Activated naive CD4-positive, alpha-beta T cell treated with anti-CD3 and anti-CD28 coated beads, Interleukin-2, amount 50 U/mL, for 16 hours (primary cell): ENCODE measurements at places on chromosomes 7 and 10.

DNA sequence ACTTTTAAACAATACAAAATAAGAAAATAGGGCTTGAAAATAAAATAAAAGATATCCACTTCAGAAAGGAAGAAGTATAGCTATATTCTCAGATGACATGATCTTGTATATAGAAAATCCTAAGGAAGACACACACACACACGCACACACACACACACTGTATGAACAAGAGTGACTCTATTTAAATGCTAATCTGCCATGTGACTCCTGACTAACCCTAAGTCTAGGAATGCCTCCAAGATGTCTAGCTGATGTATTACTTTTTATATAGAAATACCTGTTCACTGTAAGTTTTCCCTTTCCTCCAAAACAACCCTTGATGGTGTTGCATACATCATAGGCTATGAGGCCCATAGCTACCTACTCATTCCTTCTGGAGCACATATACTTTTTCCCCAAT lies 173.1 kb upstream of the LRRTM3 start:
- DNase-seq, result no peak

- DNase-seq, result no peak
Measured at GRCh38 chr7:48416327-48416908, 245.2 kb downstream of the ABCA13 start.

DNA sequence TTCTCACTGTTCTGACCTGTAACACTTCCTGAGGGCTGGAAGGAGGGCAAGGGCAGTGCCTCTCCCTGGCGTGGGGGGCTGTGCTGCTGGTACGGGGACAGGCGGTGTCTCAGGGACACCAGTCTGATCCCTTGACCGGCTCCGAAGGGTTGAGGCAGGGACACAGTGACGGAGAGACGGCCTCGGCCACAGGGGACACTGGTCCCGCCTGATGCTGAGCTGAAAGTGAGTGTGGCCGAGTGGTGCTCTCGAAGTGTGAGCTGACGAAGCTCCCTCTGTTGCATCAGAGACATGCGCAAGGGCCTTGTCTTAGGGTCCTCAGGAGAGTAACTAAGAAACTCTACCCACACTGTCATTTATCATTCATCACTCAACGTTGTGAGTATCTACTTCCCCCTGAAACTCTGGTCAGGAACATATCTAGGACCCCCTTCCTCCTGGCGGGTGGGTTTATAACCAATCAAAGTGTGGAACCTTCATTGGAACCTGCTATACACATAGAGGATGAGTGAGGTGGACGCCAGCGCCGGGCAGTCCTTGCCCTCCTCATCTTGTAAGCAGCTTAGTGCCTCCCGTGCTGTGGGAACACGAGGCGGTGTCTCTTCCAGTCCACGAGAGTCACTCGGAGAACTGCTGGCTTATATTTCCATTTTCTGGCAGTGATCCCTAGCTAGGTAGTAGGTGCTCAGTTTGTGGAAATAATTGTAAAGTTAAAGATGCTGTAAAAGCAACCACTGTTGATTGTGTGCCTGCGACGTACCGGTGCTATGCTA lies 283.1 kb downstream of the DNAJB6 start:
- DNase-seq, result no peak

DNA sequence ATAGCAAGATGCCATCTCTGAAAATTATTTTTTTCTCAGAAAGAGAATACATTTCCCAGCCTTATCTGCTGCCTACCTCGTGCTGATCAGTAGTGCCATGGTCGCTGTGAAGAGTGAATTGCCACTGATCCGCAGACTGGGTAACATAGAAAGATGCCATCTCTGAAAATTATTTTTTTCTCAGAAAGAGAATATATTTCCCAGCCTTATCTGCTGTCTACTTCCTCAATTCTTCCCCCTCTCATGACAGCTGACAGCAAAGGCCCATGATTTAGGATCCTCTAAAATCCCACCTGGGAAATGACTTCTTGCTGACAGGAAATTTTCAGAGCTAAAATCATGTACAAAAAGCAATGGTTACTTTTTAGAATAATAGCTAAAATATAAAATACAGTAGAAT lies 92.5 kb upstream of the AHR start:
- no peak for DNase-seq

GRCh38 chr10:34396663-34397062 lies 418.4 kb downstream of the PARD3 start:
- no peak for DNase-seq

DNA sequence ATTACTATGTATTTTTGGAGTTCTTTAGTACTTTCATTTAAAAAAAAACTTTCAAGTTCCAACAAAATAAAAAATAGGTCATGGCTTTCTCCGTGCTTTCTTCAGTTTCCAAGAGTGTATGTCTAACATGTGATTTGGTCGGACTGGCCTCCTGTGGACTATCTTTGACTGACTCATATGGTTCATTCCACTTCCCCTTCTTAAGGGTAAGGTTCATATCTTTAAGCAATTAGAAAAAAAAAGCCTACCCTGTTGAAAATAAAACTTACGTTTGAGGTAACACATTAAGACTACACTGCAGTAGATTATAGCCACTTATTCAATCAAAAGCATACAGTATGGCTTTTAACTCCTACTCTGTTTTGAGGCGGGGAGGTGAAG lies 112.8 kb upstream of the AHR start:
- DNase-seq, result no peak

GRCh38 chr7:146146831-146147486 lies 30.4 kb downstream of the CNTNAP2 start:
- DNase-seq, result no peak

DNA sequence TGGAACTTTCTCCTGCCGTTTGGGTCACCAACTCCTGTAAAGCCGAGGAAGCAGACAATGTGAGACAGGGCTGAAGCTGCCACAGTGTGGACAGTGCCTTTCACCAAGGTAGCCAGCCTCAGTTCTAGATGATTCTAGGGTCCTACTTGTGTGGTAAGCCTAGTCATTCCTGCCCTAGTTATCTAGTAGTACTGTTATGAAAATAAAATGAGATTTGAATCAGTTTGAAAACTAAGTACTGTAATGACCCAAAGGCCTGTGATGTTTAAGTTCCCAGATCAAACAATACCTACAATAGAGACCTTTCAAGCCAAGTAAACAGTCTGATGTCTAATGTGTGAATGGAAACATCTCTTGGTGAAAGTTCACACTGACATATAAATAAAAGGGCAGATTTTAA lies 37.1 kb downstream of the POLL start:
- no peak for DNase-seq

GRCh38 chr10:107553470-107553869 lies 389.0 kb upstream of the SORCS1 start:
- DNase-seq, result no peak
